ENCODE measurements at places on chromosomes 2 and 18.

DNA sequence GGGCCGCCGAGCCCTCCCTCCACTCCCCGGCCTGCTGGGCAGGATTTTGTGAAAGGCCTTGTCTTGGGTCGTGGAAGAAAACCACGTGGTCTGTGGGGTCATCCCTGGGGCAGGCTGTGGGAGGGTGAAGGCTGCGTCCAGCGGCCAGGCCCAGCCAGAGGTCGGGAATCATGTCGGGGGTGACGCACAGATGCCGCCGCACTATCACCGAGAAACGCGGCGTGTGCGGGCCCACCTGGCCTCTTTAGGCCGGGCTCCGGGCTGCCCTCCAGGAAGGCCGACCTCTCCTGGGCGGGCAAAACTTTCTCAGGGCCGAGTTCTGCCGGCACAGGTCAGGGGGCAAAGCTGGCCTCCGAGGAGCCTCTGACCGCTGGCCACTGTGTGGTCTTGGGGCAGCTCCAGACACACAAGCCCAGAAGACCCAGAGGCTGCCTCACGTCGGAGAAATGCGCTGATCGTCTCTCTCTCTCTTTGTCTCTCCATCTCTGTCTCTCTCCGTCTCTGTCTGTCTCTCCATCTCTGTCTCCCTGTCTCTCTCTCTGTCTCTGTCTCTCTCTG is 28.4 kb downstream of the NFATC1 start:
- DNase-seq: no peak

DNA sequence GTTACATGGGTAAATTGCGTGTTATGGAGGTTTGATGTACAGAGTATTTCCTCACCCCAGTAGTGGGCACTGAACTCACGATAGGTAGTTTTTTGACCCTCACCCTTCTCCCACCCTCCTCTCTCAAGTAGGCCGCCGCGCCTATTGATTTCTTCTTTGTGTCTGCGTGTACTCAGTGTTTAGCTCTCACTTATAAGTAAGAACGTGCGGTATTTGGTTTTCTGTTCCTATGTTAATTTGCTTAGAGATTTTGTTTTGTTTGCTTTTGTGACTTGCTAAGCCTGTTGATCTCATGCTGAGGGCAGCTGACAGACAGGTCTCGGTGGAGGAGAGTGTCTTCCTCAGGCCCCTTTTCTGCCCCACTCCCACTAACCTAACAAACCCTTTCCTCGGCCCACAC is 36.2 kb downstream of the ACOXL start:
- no peak for DNase-seq

- DNase-seq: no peak
Observed at GRCh38 chr18:56825321-56825720, 174.2 kb downstream of the WDR7 start.

DNA sequence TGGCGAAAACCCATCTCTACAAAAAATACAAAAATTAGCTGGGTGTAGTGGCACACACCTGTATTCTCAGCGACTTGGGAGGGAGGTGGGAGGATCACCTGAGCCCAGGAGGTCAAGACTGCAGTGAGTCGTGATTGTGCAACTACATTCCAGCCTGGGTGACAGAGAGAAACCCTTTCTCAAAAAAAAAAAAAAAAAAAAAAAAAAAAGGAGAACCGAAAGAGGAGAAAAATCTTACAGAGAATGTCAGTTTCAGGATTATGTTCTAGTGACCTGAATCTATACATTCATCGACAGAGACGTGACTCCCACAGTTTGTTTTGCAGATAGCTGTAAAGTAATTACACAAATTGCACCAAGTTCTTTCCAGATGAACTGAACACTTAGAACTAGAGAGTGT is 187.8 kb downstream of the FTCDNL1 start:
- no peak for DNase-seq

DNA sequence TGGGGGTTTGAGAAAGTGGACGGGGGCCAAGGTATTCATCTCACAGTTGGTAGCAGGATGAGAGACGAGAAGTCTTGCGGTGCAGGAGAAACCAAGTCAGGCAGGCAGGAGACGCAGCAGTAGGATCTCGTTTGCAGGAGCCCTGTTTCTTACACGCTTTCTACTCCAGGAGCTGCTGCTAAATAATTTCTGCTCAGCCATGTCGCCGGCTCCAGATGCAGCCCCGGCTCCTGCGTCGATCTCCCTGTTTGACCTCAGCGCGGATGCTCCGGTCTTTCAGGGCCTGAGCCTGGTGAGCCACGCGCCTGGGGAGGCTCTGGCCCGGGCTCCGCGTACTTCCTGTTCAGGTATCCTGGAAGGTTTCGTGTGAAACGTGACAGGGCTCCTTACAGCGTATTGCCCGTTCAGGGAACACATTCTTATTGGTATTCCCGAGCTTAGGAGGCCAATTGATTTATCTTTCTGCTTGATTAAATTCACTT is 494 bp downstream of the ANKZF1 start:
- peak; percentile 74 for DNase-seq

DNA sequence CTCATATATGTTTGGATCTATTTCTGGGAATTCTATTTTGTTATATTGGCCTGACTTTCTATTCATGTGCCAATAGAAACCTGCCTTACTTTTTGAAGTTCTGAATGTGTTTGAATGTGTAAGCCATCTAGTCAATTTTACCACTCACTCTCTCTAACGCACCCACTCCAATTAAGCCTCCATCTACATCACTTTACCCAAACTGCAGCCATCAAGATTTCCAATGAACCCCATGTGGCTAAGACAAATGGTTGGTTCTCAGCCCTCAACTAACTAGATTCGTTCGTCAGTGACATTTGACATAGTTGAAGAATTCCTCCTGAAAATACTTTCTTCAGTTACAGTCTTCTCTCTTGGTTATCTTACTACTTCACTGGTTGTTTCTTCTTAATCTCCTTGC is 137.3 kb upstream of the FSHR start:
- DNase-seq: no peak

GRCh38 chr18:68426731-68427315 is 288.1 kb downstream of the TMX3 start:
- DNase-seq: no peak

- no peak for DNase-seq
Observed at GRCh38 chr2:149703281-149703680, 115.7 kb upstream of the MMADHC start.

DNA sequence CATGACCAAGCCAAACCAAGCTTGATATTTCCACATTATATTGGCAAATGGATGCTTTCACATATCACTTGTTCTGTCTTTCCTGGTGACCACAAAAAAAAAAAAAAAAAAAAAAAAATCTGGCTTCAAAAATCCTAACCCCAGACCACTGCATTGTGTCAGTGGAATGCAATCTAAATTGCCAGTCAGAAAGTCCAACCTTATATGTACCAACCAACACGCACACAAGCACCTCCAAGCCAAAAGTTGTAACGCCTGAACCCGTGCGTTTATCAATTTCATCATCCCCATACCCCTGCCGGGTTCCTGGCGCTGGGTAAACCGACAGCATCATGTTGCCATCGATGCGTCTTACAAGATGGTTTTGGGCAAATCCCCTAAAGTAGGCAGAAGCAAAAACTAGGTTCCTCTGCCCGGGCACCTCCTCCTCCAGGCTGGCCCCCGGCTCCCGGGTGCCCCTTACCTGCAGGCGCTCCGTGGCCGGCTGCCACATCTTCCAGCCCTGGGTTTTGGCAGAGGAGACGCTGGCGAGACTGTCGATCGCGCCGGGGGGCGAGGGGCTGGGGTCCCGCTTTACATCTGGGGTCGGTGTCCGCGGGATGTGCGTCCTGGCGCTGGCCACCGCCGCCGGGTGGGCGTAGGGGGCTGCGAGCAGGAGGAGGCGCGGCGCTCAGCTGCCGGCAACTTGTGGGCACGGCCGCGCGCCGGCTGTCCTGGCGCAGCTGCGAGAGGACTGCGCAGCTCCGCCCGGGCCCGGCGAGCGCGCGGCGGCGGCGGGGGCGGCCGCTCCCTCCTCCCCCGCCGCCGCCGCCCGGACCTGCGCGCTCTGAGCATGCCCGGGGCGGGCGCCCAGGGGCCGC is at the start of gene PID1:
TSS of gene PID1 (minus strand) at position 737 of the 860 bp plus-strand sequence. CDS start at position 493, 244 bp downstream.
- DNase-seq: peak; percentile 42

- DNase-seq: no peak
Observed at GRCh38 chr2:147554521-147555107, 290.2 kb upstream of the ACVR2A start.

DNA sequence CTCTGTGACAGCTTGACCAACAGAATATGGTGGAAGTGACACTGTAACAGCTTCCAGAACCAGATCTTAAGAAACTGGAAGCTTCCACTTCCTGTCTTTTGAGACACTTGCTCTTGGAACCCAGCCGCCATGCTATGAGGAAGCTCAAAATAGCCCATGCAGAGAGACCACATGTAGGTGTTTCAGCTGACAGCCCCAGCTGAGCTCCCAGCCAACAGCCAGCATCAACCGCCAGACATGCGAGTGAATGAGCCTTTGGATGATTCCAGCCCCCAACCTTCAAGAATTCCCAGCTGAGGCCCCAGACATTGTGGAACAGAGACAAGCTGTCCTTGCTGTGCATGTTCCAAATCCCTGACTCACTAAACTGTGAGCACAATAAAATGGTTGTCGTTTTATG is 27.9 kb downstream of the ACVR1 start:
- no peak for DNase-seq

All from colonic mucosa (tissue), 4 donors.